GM06990 (cell line): ENCODE measurements at places on chromosomes 3 and 15.

DNA sequence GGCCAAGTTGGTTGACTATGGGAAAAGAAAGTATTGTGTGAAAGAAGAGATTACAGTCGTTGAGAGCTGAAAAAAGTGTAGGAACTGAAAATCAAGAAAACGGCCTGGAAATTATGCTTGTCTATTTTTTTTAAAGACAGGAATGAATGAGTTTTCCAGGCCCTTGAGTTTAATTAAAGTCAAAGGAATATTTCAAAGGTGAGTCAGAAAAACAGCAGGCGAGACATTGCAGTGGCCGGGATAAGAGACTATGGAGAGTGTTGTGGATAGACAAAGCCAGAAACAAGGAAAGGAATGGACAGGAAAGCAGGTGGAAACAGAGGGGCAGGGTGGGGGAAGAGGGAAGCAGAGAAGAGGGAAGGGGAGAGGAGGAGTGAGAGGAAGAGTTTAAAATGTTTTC is 275.1 kb upstream of the LRTM1 start:
- DNase-seq: no peak

GRCh38 chr3:13839253-13839652 is 40.6 kb downstream of the WNT7A start:
- no peak for DNase-seq

DNA sequence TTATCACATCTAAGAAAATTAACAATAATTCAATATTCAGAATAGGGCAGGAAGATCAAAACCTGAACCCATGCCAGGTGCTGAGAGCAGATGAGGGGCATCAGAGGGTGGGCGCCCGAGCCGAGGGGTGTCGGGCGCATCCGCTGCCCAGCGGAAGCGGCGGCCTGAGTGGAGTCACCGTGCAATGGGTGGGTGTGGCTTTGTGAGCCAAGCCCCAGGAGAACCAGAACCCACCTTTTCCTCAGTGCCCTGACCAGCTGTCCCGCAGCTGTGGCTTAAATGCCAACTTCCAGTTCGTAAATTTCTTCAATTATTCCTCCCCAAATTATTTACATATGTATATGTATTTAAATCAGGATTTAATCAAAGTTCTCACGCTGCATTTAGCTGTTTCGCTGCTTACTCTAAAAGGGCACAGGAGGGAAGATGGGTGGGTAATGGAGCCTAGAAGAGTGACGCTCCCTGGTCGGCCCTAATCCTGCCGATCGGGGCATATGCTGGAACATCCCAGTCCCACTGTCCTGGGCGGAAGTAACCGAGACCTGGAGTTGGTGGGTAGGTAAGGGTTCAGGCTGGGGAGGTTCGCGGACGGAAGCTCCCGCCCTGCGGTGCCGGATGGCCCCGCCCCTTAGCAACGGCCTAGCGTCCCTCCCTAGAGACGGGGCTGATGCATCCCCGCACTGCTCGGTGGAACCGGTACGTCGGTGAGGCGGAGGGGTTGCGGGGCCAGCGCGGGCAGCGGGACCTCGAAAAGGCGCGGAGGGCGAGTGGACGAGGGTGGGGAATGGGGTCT is 1.3 kb downstream of the DNAH1 start:
- DNase-seq: no peak

GRCh38 chr3:46539443-46540005 is 26.6 kb downstream of the LRRC2 start:
- peak; percentile 58 for DNase-seq

GRCh38 chr3:148943506-148944205 is 47.7 kb upstream of the GYG1 start:
- DNase-seq: peak; percentile 28

GRCh38 chr3:126370055-126370454 is 12.8 kb upstream of the KLF15 start:
- DNase-seq: no peak

DNA sequence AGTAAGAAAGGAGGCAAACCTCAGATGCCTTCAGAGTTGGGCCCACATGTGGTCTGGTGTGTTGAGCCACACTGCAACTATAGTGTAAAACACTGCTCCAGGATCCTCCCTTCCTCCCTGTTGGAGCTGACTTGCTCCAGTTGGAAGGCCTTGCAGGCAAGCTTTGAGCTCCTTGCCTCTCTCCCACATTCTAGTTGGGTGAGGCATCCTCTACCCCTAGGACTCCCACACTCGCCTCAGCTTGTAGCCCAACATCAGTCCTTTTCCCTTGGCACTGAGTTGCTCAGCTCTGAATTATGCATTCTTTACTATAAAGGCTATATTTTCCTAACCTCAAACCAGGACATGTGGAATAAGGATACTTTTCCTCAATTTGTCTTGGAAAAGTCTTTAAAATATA is 143.9 kb downstream of the NECTIN3 start:
- DNase-seq: no peak

GRCh38 chr15:62760538-62760937 is 282.0 kb upstream of the TPM1 start:
- DNase-seq: no peak

DNA sequence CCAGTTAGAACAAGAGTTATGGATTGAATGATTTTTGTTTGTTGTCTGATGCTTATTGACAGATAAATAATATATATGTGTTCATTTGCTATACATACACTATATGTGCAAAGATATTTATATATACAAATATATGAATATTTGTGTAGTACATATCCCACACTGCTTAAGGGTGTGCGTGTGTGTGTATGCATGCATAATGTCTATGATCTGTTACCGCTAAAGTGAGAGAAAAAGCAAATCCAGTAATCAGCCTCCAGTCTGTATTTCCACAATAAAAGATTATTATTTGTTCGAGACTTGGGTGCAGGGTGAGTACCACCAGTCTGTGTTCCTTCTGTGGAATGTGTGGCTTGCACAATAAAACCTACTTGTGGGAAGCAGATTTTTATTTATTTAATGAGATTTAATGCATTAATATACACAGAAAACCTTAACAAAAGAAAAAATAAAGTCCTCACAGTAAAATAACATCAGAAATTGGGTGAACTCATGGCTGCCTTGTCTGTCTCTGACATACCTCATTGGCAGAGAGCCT is 366.0 kb upstream of the TBL1XR1 start:
- no peak for DNase-seq

- peak; percentile 31 for DNase-seq
Observed at GRCh38 chr3:108127301-108127988, 36.6 kb upstream of the CD47 start.

DNA sequence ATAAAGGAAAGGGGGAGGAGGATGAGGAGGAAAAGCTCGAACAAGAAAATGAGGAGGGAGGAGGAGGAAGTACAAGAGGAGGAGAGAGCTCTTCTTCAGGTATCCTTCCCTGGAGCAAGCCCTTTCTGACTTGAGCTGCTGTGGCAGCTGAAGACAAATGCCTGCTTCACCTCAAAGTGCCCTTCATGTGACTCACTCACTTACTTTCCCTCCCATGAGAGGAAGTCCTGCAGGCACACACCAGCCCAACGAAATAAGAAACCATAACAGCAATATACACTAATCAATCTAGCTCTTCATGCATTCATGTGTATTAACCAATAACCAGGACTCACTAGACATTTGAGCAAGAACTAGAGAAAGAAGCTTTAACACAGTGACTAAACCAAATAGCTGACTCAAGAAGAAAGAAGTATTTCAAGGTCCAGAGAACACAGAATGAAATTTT is 251.9 kb downstream of the IGSF11 start:
- peak; percentile 86 for DNase-seq

- DNase-seq: peak; percentile 17
Observed at GRCh38 chr3:115146032-115146417, 1.1 kb downstream of the ZBTB20 start.

DNA sequence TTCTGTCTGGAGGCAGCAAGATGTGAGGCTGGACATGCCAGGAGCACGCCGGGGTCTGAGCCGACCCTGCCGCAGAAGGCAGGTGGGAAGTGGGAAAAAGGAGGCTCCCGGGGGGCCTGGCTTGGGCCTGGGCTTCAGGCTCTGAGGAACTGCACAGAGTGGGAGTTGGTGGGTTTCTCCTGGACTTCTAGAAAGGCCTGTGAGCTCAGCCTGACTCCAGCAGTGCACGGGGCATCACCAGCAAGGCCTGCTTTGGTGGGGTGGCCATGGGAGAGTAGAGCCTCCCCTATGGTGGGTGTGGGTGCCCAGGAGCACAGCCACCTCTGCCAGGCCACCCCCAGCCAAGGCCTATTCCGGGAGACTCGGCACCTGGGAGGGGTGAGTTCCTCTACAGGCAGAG is 18.1 kb upstream of the SLC41A3 start:
- DNase-seq: no peak

- no peak for DNase-seq
Observed at GRCh38 chr3:157918402-157918801, 187.8 kb downstream of the SHOX2 start.

- DNase-seq: no peak
Observed at GRCh38 chr15:26771578-26772153, 1.2 kb downstream of the GABRB3 start.
